MV-4-11 (cell line): ENCODE measurements at places on chromosomes 5 and 9.
A peak's percentile ranks its signal among the peaks of the same experiment; 100 is the strongest.

GRCh38 chr5:115586525-115587146 is 15.6 kb downstream of the TICAM2 start:
- peak; percentile 28 for DNase-seq

DNA sequence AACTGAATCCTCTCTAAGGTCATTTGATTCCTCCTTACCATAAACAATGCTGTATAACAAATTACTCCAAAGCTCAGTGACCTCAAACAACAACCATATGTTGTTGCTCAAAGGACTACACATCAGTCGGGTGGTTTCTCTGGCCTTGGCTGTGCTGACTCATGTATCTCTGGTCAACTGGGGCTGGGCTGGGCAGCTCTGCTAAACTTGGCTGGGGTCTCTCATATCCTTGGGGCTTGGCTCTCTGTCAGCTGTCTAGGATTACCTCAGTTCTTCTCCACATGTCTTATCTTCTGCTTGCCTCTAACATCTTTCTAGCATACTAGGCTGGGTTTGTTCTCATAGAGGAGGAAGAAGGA is 86.4 kb downstream of the GALNT10 start:
- no peak for DNase-seq

GRCh38 chr5:146394486-146394885 is 52.6 kb upstream of the TCERG1 start:
- DNase-seq, result no peak

GRCh38 chr5:97627272-97627671 is 444.2 kb upstream of the RIOK2 start:
- DNase-seq, result no peak

- no peak for DNase-seq
These were observed 75.3 kb downstream of the PIK3R1 start for GRCh38 chr5:68290847-68291246.

GRCh38 chr5:159548517-159548916 is 218.2 kb upstream of the IL12B start:
- DNase-seq, result peak; percentile 16

DNA sequence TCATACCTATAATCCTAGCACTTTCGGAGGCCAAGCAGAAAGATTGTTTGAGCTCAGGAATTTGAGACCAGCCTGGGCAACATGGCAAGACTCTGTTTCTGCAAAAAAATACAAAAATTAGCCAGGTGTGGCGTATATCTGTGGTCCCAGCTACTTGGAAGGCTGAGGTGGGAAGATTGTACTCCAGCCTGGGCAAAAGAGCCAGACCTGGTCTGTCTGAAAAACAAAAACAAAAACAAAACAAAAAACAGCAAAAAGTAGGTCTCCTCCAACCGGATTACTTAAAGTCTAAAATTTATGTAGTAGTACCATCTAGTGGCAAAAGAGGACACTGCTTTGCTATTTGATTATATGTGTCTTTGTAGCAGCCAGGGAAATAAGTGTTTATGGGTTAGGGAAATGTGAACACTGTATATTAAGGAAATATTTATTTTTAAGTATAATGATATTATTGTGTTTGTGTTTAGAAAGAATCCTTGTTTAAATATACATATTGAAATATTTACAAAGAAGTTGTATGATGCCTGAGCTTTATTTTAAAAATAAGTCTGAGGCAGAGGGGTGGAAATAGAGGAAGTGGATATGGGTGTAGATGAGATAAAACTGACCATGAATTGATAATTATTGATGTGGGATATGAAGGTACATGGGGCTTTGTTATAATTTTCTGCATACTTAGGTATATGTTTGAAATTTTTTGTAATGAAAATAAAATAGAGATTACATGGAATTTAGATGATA is 20.0 kb downstream of the APC start:
- DNase-seq, result peak; percentile 56

GRCh38 chr9:120890320-120891244 is 13.6 kb upstream of the PHF19 start:
- DNase-seq, result peak; percentile 66

- DNase-seq, result no peak
These were observed 708.6 kb upstream of the WWC1 start for GRCh38 chr5:167582886-167583285.

- peak; percentile 16 for DNase-seq
These were observed 47.8 kb downstream of the AHRR start for GRCh38 chr5:369151-369868.

DNA sequence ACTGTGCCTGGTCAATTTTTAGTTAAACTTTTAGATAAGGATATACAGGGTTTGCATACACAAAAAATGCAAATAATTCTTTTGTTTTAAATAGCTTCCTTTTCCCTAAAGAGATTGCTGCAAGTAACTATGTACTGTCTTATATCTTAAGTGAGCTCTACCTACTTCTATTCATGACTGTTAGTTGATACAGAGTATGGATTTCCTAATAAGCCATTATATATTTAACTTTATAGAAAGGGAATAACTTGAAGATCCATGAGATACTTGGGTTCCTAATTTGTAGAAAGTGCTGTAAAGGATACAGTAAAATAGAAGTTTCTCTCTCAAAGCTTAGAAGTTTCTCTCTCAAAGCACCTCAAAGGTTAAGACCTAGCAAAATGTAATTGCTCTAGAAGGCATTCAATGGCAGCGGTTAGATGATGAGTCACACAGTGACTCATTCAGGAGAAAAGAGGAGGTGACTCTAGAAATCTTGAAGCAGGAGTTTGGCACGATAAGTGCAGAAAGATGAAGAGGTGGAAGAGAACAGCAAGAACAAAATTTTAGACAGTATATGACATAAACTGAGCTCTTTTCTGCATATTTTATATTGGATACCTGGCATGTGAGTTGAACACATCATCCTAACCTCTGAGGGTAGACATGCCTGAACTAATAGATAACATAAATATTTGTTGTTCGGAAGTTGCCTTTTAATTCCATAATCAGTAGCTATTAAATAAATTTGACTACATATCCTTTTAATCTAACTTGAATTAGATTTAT is 5.5 kb upstream of the DNAJC21 start:
- DNase-seq, result peak; percentile 59

DNA sequence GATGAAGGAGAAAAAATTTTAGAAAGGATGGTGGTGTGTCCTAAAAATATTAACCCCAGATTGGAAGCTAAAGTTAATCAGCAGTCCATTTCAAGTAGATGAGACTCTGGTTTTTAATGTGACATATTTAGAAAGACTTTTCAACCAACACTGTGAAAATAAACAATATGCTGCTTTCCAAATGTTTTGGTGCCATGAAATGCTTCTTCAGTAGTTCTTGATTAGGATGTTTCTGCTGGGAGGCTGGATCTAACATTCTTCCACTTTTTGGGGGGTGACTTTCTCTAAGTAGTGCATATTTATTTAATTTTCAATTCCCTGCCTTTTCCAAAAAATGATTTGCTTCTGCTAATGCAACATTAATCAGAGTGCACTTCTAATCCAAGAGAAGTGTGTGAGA is 593.3 kb upstream of the DMAC1 start:
- DNase-seq, result no peak

DNA sequence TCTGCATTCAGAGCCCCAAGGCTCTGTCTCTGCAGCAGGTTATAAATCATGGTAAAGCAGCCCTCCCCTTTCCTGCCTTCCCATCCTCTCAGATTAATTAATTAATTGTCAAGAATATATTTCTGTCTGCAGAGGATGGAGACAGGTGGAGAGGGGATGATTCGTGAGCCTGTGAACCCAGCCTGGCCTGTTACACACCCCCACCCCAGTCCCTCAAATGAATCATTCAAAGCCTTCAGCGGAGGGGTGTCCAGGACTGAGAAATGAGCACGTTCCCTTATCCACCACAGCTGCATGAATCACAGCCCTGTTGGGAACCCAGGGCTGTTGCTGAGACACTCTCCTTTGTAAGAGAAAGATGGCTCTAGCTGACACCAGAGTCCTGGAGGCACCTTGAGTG is 56.0 kb downstream of the NIPAL4 start:
- no peak for DNase-seq

- DNase-seq, result no peak
These were observed 349.2 kb upstream of the MEF2C start for GRCh38 chr5:89232139-89232603.

DNA sequence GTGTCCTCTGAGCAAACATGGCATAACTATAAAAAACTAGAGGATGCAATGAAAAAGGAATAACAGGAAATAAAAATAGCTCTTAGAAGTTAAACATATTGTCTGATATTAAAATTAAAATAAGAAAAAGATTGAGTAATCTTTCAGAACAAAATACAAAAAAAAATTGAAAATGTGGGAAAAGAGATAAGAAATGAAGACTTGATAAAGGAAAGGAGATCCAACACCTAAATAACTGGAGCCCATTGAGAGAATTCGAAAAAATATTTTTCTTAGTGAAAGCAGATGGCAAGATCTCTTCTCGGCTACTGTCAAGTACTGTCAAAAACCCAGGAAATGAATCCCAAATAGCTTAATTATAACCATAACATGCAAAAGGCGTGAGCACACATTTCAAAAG is 24.9 kb downstream of the LIFR start:
- no peak for DNase-seq

DNA sequence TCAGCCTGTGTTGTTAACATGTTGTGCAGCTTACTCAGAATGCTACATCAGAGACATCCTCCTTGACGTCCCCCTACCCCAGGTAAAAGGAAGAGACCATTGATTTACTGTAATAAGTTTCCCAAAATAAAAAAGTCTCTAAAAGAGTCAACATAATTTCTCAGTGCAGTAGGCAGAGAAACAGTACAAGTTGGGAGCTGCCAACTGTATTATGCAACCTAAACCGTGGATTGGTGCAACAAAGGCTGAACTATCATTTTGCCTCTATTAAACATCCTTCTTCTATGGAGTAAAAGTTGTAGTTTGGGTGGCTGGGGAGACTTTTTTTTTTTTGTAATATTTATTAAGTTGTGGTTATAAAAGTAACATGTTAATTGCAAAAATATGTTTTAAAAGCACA is 208.0 kb downstream of the NR3C1 start:
- DNase-seq, result peak; percentile 62

GRCh38 chr5:158786390-158786789 is 313.3 kb downstream of the EBF1 start:
- no peak for DNase-seq

DNA sequence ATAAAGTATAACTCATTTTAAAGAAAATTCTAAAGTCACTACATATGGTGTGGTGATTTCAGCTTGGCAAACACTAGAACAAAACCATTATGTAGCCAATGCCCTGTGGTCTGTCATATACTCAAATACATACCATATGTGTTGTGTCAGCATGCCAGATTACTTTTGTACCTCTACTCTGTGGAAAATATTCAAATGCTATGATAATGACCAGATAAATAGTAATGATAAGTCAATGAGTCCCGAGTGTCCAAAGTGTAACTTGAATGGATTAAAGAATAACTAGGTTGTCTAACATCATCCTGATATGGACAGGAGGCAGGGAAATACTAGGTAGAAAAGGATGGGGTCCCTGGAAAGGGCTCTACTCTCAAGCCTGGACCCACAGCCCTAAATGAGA is 58.0 kb upstream of the IL6ST start:
- DNase-seq, result no peak

DNA sequence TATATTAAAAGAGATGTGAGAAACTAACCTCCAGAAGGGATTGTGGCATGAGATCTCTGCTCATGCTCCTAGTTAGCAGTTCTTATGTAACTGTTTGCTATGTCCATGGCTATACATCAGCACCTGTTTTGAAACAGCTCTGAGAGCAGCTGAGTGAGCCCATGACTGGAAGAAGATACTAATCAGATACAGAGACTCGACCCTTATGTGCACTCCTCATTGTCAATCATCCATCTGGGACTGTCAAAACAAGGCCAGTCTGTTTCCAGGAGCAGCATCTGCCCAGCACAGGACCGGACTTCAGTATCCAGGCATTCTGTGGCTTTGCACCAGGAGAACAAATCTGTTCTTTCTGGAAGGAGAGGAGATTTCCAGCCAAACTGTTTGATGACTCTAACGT is 77.7 kb downstream of the EFNA5 start:
- no peak for DNase-seq

DNA sequence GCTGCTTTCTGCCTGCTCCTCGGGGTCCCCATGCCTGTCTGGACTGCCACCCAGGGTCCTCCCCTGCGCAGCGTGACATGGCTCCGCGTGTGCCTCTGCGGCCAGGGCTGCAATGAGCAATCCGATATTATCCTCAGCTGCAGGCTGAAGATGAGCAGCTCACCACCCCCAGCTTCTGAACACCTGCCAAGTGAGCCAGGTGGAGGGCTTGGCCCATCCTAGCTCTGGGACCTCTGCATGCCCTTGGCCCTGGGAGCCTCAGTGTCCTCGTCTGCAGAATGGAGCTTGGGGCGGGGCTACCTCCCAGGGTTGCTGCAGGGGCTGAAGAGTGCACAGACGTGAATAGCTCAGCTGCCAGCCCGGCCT is 4.1 kb upstream of the MYMK start:
- DNase-seq, result no peak
